ENCODE measurements at places on chromosomes 3 and 15.
A peak's percentile ranks its signal among the peaks of the same experiment; 100 is the strongest.

- no peak for DNase-seq
Measured at GRCh38 chr3:10855083-10855870, 39.2 kb downstream of the SLC6A11 start.

GRCh38 chr15:55712363-55712762, 30.6 kb downstream of the PRTG start:
- DNase-seq, result no peak

DNA sequence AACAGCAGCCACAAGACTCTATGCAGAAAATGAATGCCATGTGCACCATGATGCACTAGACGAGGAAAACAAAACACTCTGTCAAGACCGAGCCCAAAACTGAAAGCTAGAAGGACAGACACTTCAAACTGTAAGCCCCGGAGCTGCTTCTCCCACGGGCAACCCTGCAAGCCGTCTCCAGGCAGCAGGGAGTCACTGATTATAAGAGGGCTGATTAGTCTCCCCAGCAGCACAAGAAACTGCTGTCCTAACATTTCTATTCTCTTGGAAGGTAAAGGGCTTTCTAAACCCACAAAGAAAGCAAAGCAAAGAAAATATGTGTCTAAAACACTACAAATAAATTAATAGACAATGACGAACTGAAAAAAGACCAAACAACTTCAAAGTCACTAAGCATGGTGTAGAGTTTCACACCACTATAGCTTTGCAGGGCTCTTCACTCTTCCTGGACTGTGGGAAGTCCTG, 15.5 kb downstream of the TBC1D2B start:
- no peak for DNase-seq

DNA sequence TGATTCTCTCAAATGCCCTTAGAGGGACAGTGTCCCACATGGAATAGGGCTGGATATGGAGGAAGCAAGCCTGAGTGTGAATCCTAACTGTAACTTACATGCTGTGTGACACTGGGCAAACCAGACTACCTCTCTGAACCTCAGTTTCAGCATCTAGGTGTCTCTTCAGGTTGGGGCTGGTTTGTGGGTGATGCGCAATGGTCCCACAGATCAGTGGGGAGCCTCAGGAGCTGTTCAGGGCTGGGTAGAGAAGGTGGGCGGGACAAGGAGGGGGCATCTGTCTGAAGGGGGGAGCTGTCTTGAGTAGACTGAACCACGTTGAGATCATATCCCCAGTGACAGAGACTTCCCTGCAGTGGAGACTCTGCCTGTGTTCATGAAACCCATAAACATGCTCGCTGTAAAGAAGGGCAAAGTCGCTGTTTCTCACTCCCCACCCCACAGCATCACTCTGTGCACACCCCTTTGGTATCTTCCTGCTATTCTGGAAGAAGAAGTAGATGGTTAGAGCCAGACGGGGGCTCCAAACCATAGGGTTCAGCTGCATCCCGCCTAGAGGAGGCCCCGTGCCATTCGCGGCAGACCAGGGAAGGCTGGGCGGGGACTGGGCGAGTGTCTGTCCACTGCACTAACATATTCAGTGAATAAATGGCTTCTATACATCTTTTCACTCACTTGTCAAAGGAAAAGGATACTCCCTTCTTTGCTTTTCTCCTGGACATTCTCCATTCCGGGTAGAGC, 28.4 kb downstream of the SRPRB start:
- no peak for DNase-seq

GRCh38 chr15:72112116-72112515, 5.8 kb downstream of the MYO9A start:
- no peak for DNase-seq

GRCh38 chr3:55654123-55654760, 167.1 kb upstream of the WNT5A start:
- DNase-seq, result no peak

- DNase-seq, result no peak
Measured at GRCh38 chr3:72344236-72344635, 504.0 kb downstream of the SHQ1 start.

DNA sequence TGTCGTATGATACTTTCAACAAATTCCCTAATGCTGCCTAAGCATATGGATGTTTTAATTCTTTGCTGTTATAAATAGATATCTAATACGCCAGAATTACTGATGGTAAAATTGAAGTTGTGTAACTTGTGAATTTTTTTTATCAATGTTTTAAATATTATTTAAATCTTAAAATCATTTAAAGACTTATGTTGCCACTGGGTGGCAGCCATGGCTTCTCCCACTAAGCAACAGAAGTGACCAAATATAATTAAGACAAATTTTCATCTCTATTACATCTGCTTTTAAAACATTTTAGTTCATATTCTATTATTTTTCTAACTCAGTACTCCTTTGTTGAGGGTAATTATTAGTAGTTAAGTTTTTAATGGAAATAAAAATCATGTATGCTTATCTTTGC, 8.1 kb upstream of the IL20RB start:
- no peak for DNase-seq

GRCh38 chr3:74539876-74540275, 74.6 kb downstream of the CNTN3 start:
- no peak for DNase-seq

DNA sequence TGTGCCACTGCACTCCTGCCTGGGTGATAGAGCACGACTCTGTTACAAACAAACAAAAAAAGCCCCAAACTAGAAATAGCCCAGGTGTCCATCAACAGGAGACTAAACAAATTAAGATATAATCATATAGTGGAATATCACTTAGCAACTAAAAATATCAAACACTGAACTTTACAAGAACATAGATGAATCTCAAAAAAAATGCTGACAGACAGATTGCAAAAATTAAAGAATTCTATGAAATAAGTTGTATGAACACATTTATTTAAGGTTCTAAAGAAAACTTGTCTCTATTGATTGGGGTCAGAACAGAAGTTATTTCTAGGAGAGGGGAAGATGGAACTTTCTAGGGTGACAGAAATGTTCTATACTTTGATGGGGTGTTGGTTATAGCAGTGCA, 268.2 kb downstream of the CTNNB1 start:
- no peak for DNase-seq

- no peak for DNase-seq
Measured at GRCh38 chr15:67130673-67131601, 65.5 kb downstream of the SMAD3 start.

DNA sequence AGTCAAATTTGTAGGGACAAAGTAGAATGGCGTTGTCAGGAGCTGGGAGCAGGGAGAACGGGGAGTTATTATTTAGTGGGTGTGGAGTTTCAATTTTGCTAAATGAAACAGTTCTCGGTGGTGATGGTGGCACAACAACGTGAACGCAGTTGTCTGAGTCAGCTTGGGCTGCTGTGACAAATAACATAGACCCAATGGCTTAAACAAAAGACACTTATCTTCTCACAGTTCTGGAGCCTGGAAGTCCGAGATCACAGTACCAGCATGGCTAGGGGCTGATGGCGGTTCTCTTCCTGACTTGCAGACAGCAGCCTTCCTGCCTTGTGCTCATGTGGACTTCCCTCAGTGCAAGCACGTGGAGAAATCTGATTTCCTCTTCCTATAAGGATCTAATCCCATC, 90.2 kb downstream of the CHSY1 start:
- DNase-seq, result no peak

DNA sequence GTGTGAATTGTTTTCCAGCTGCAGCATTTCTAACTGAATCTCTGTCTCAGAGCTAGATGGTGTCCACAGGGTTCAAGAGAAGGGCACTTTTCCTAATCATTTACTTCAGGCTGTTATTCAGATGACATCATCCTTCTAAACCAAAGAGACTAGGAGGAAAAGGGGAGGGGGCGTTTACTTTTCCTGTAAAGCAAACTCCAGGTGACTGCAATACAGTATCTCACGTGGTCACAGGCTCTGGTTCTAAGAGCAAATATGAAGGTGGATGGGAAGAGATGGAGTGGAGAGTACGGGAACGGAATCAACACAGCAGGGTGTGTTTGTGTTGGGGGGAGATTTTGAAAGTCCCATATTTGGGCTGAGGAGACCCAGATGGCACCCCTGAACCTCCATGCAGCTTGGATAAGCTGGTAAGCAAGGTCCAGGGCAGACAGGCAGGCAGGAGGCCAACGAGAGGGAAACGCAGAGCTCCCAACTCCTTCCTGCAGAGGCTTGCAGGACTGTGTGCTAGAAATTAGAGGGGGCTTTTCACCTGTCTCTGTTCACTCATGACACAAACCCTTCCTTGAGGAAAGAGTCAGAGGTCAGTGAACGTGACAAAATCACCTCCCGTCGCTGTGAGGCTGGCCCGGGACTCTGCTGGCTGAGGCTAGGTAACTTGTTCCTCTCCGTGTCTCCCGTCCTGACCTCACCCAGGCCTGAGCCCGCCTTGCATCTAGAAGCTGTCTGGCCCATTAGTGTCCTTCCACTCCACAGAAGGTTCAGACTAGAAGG, 151.2 kb downstream of the OPA1 start:
- no peak for DNase-seq

- DNase-seq, result no peak
Measured at GRCh38 chr3:29720665-29721064, 439.8 kb downstream of the RBMS3 start.

GRCh38 chr15:61025781-61026180, 203.3 kb downstream of the RORA start:
- DNase-seq, result no peak

GRCh38 chr15:33086500-33087121, 107.9 kb downstream of the FMN1 start:
- DNase-seq, result no peak

- DNase-seq, result no peak
Measured at GRCh38 chr15:84816694-84817465, at the start of gene ALPK3. TSS of gene ALPK3 (plus strand) at chr15:84817356. CDS start at chr15:84817453, 97 bp downstream.

DNA sequence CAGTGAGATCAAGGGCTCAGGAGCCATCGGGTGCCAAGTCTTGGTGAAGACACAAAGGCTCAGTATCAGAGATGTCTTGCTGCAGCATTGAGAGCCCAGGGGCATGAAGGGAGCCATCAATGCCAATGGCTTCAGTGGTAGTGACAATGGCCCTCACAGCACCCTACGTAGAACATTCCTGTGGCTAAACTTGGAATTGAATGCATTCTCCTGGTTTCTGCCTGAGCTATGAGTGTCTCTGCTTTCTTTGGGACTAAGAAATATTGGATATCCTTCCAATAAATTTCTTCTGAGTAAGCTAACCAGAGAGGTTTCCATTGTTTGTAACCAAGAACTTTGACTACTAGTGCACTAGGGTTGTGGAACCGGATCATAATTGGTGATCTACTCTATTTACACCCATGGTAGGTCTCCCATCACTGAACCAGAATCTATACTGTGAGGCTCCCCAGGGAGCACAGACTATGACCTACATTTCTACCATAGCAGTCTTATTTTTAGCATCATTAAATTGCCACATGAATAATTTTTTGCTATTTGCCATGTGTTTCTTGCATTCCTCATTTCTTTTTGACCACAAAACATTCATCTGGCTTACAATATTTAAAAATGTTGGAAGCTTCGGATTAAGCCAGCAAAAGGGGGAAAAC, 31.6 kb upstream of the PDZRN3 start:
- DNase-seq, result no peak

- no peak for DNase-seq
Measured at GRCh38 chr3:73538486-73538885, 86.3 kb downstream of the PDZRN3 start.

- no peak for DNase-seq
Measured at GRCh38 chr3:168364967-168365366, 269.2 kb upstream of the GOLIM4 start.

GRCh38 chr3:121943431-121943830, 49.2 kb downstream of the SLC15A2 start:
- DNase-seq, result no peak

- DNase-seq, result no peak
Measured at GRCh38 chr3:38746641-38747040, 69.4 kb downstream of the SCN10A start.

DNA sequence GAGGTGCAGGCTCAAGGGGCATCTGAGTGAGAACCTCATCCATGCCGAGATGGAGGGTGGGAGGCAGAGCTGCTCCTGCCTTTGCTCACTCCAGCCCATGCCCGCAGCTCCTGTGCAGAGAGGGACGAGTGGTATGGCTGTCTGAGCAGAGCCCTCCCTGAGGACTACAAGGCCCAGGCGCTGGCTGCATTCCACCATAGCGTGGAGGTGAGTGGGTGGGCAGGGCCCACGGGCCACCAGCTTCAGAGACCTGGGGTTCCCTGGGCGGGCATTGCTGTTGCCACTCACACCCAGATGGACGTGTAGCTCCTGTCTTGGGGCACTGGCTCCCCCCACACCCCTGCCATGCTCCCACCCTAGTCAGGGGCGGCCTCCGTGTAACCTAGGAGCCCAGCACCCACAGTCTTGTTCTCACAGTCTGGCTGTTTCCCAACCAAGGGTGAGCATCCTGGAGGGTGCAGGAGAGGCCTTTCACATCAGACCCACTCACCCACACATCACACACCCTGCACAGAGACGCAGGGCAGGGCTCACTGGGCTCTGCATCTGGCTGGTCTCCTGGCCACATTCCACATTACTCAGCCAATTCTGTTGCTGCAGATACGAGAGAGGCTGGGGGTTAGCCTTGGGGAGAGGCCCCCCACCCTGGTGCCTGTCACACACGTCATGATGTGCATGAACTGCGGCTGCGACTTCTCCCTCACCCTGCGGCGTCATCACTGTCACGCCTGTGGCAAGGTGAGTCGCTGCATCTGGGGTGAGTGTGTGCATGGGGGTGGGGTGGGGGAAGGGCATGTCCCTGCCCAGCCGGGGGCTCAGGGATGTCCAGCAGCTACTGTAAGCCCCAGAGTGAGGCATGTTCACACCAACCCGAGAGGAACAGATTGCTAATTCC, 25.3 kb upstream of the NR2C2 start:
- DNase-seq, result no peak

DNA sequence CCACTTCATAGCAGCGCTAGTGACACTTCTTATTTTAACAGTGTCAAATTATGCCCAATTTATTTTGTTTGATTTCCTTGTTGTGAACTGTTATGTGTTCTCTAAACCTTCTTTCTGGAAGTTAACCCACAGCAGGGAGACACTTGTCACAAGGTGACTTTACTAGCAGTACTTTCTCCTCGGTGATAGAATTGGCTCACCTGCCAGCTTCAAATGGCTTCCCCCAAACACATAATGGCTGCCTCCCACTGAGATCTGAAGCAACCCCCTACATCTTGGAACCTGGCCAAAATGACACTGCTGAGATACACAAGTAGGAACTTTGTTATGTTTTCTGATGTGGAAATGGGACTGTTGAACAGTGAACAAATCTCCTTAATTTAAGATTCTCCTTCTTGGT, 238.8 kb upstream of the DPH6 start:
- no peak for DNase-seq

GRCh38 chr3:171711461-171712170, 98.7 kb downstream of the PLD1 start:
- DNase-seq, result no peak

GRCh38 chr3:185825006-185825638, at the start of gene IGF2BP2:
TSS of gene IGF2BP2 (minus strand) at chr3:185825042. CDS start at chr3:185824960, 82 bp downstream.
- DNase-seq, result peak; percentile 19

DNA sequence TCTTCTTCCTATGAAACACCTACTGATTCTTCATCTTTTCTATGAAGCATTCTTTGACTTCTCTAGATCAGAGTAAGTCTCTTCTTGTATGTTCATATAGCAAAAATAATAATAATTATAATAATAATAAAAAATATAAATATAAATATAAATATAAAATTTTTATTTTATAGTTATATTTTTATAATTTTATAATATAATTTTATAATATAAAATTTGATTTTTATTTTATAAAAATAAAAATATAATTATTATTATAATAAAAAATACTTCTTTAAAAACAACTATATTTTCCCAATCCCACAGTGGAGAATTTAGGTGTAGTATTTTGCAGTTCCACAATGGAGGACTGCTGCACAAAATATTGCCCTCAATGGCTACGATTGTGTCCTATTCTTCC, 34.3 kb downstream of the DUT start:
- no peak for DNase-seq

- no peak for DNase-seq
Measured at GRCh38 chr15:68208136-68208535, 3.0 kb upstream of the CALML4 start.

- DNase-seq, result no peak
Measured at GRCh38 chr15:25793354-25794050, 69.6 kb downstream of the ATP10A start.
